Upper lobe of left lung (tissue), 6 donors: ENCODE measurements at places on chromosomes 5 and 9.

- DNase-seq: no peak
These were observed 132.5 kb downstream of the OLFM1 start for GRCh38 chr9:135219676-135220600.

DNA sequence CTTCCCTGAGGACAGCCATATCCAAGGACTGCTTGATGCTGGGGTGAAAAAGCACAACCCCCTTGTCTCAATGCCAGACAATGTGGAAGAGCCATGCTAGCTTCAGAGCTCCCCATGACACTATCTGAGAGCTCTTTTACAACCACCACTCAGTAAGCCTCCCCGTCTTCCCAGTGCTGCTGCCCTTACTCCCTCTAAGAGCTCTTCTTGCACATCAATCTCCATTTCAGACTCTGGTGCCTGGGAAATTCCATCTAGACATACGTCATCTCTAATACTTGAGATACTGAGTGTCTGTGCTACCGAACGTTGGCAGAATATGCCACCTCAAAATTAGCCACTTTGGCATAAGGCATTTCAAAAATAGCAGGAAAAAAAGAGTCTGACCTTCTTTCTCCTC is 94.5 kb downstream of the EDIL3 start:
- DNase-seq: no peak

GRCh38 chr5:181211208-181211607 is 6.2 kb upstream of the TRIM7 start:
- DNase-seq: no peak

DNA sequence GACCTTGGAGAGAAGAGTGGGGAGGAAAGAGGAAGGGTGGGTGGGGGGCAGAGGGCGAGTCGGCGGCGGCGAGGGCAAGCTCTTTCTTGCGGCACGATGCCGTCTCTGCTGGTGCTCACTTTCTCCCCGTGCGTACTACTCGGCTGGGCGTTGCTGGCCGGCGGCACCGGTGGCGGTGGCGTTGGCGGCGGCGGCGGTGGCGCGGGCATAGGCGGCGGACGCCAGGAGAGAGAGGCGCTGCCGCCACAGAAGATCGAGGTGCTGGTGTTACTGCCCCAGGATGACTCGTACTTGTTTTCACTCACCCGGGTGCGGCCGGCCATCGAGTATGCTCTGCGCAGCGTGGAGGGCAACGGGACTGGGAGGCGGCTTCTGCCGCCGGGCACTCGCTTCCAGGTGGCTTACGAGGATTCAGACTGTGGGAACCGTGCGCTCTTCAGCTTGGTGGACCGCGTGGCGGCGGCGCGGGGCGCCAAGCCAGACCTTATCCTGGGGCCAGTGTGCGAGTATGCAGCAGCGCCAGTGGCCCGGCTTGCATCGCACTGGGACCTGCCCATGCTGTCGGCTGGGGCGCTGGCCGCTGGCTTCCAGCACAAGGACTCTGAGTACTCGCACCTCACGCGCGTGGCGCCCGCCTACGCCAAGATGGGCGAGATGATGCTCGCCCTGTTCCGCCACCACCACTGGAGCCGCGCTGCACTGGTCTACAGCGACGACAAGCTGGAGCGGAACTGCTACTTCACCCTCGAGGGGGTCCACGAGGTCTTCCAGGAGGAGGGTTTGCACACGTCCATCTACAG is 760 bp downstream of the NPR3 start:
- no peak for DNase-seq

DNA sequence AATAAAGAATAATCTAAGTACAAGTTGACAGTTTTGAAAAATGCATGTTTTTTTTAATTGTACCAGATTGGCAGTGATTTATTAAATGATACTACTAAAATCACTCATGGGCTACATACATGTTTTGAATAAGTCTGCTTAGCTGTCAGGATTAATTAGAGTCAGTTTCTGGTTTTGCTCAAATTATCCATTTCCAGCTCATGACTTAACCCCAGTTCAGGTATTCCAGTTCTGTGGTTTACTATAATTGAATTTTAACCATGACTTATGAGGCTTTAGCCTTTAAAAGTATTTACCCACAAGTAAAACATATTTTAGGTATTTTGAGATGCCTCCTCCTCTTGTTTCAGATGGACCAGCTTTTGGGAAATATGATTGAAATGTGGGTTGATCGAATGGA is 17.8 kb upstream of the LRRC70 start:
- DNase-seq: no peak

DNA sequence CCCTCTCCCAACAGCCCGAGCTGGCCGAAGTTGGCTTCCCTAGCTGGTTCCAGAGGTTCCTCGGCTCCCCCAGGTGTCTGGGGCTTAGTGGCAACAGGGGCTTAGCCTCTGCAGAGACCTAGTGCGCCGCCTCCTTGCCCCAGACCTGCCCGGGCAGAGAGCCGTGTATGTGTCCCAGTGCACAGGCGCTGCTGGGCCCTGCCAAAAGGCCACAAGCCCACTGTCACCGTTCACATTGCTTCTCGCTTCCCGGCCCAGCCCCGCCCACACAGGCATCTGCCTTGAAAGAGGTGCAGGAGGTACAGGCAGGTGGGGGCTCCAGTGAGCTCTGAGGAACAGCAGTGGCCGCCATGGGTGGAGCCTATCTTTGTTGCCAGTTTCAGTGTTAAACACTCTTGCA is 2.5 kb upstream of the CACFD1 start:
- DNase-seq: peak; percentile 81

- DNase-seq: no peak
These were observed 85.8 kb downstream of the AOPEP start for GRCh38 chr9:94812343-94812742.

GRCh38 chr9:32161720-32162119 is 222.7 kb upstream of the ACO1 start:
- no peak for DNase-seq

GRCh38 chr5:7816535-7816901 is 34.4 kb downstream of the CFAP90 start:
- DNase-seq: no peak

GRCh38 chr5:73945505-73945904 is 319.5 kb downstream of the ARHGEF28 start:
- no peak for DNase-seq

- peak; percentile 21 for DNase-seq
These were observed 521.7 kb upstream of the DAB2 start for GRCh38 chr5:39946356-39947045.

DNA sequence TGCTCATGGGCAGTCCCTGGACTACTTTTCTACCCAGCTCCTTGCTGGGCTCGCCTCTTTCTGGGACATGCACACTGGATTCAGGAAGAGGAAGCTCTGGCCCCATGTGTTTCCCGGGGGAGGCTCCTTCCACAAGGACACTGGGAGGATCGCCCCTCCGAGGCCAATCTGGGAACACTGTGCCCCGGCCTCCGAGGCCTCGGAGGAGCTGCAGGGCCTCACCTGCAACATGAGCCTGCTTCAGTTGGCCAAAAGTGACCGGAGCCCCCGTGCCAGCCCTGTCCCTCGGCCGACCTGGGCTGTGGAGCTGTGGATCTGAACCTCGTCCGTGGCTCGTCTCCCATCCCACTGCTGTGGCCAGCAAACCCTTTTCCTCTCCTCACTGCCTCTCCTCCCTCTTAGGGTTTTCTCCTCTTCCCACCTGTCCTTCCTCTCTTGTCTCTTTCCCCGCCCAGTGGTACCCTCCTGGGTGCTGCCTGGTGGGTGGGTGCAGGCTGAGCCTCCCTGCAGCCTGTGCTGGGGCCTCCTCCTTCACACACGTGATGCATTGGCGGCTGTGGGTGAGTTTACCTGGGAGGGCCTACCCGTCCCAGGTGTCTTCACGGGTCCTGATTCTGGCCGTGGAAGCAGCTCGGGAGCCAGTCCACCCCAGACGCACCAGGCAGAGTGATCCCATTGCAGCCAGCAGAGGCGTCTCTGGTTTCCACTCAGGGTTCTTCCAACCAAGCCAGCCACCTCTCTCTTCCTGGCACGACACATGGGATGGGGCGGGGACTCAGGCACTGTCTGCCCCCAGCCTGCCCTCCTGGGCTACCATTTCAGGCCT is 241.8 kb downstream of the CACNA1B start:
- no peak for DNase-seq

- no peak for DNase-seq
These were observed 17.1 kb downstream of the MTREX start for GRCh38 chr5:55324815-55325418.

DNA sequence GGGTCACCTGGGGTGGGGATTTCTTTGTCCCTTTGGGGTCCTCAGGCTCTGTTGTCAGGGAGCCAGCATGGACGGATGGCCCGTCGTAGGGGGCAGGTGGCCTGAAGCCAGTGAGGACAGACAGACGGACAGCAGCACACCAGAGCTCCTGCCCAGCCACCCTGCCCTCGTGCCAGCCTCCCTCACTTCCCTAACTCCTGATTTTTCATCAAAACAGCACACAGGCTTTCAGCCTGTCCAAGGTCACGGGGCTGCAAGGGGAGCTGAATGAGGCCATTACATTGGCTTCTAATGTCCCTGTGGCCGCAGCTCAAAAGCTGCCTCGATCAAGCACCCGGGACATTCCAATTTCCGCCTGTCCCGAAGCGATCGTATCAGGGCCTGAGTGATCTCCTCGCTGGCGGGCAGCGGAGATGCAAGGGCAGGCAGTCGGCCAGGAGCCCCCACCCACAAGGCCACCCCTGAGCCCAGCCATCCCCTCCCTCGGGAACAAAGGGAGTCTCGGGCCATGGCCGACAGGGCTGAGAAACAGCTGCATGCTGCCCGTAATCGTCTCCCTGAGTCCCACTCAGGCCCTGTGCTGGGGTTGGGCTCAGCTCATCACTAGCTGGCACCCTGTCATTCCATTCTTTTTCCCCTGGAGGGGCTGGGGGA is 50.5 kb upstream of the RNU6ATAC start:
- no peak for DNase-seq

DNA sequence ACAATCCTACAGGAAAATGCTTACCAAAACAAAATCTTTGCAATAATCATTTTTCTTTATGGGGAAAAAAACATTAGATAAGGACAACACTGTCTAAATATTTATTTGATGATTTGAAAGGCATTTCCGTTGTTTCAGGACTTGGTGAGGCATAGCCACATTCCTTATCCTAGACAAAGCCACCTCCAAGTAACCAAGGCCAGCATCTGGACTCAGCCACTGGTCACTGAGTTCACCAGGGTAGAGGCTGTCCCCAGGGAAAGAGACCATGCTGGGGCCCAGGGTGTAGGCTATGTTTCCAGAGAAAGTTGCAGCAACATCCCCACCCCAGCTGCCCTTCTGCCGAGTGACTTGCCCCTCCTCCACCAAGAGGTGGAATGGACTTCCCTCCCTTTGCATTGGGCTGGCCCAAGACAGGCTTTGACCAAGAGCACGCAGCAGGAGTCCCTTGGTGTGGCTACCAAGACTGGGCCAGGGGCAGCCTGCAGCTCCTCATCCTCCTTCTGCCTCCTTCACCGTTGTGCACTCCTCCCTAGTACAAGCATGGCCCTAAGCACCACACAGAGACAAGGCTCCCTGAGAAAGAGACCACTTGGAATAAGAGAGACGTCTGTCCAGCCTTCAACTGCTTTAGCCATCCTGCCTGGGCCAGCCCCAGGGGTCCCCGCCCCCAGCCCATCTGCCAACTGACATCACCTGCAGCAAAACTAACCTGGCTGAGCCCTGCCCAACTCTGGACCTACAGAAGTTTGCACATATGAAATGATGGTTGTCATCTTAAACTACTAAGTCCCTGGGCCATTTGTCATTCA is 68.1 kb upstream of the SPIN1 start:
- no peak for DNase-seq

GRCh38 chr5:1793301-1793740 is 6.3 kb downstream of the MRPL36 start:
- no peak for DNase-seq

DNA sequence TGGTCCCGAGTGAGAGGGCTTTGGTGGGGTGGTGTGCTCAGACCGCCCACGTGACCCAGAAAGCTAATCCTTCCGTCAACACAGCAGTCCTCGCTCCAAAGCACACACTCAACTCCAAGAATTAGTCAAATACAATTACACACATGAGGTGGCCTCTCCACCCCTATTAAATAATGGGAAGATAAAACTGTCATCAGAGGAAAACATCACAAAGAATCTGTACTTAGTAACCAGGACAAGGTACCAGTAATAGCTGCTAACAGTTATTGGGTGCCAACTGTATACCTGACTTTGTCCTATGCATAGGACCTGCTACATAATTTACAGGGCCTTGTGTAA is 222.8 kb downstream of the HSPA4 start:
- DNase-seq: no peak

GRCh38 chr9:114449236-114449635 is 56.0 kb downstream of the WHRN start:
- DNase-seq: no peak

DNA sequence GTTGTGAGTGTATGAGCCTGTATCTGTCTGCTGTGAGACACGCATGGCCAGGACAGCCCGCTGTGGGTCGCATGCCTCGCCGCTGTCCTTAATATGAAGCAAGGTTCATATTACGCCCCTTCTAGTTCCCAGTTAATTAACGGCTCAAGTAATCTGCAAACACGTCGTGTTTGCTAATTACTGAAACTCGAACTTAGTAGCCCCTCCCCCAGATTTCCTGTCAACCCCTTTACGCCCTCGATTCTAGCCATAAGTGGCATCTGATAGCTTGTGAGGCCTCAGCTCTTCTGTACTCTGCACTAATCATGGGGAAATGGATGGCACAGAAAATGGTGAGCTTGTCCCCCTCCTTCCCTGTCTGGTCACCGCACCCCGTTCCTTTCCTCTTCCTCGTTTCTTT is 116.9 kb upstream of the OTULINL start:
- DNase-seq: no peak

- DNase-seq: no peak
These were observed 46.6 kb downstream of the F2R start for GRCh38 chr5:76762484-76762883.

DNA sequence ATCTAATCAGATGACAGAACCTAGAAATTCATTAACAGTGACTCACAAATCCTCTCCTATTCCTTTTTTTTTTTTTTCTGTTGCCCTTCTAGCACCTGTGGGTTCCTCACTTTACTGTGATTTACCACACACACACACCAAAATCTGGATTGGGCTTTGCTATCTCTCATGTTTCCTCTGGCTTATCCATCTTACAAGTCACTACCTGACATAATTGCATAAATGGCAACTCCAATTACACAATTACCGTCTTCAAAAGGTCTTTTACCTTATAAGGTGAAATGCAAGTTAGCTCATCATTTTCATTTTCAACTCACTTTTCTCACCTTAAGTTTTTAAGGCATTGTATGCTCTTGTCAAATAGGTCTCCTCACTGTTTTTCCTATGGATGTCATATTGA is 426.3 kb upstream of the MEF2C start:
- DNase-seq: no peak

GRCh38 chr5:83115816-83116215 is 38.5 kb downstream of the XRCC4 start:
- no peak for DNase-seq

GRCh38 chr5:12691330-12691729 is 787.1 kb upstream of the CTNND2 start:
- no peak for DNase-seq

- DNase-seq: no peak
These were observed 555.1 kb downstream of the EBF1 start for GRCh38 chr5:158544388-158545339.

DNA sequence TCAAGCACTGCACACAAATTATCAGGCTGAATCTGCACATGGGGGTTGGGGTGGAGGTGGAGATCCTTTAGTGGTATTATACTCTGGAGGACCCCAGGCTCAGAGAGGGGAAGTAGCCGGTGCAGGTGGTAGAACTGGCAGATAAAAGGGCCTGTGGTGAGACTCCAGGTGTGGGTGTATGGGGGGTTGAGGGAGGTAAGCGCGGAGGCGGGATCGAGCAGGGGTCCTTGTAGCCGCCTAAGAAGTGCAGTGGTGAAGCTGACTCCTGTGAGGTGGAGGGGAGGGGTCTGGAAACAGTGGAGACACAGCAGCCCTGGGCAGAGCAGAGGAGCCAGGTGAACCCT is 841 bp downstream of the ACSL6 start:
- no peak for DNase-seq

- DNase-seq: no peak
These were observed 83.7 kb downstream of the HRH2 start for GRCh38 chr5:175741556-175741955.
